Small intestine (tissue), 16 donors: ENCODE measurements at places on chromosomes 13 and 19.
A peak's percentile ranks its signal among the peaks of the same experiment; 100 is the strongest.

- no peaks in the 10 kb centered on the region for H3K36me3 ChIP-seq
- no peak for DNase-seq
- no peak overlapping the region for H3K27ac ChIP-seq
- no peaks in the 10 kb centered on the region for H3K4me1 ChIP-seq
Measured at GRCh38 chr13:59679254-59679653, 484.5 kb downstream of the DIAPH3 start.

GRCh38 chr19:44666852-44667556, 4.3 kb upstream of the CEACAM19 start:
- peaks cover 4% of the 10 kb centered on the region for H3K36me3 ChIP-seq
- no peak for DNase-seq
- H3K27ac ChIP-seq: no peak overlapping the region
- H3K4me3 ChIP-seq: no peak overlapping the region
- no peaks in the 10 kb centered on the region for H3K27me3 ChIP-seq

DNA sequence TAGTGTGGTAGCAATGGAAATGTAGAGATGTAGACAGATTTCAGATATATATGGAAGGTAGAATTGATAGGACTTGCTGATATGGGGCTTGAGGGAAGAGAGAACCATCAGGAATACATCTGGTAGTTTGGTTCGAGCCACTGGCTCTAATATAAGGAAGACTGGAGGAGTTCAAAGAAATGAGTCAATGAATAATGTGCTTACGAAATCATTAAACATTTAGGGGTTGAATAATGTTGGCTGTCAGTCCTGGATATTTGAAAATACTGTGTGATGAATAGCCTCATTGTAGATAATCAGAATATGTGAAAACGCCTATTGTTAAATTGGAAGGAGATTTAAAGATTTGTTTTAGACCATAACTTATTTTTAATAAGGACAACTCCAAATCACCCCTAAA, 21.6 kb downstream of the SGCG start:
- no peak overlapping the region for H3K4me3 ChIP-seq
- no peaks in the 10 kb centered on the region for H3K4me1 ChIP-seq
- H3K27ac ChIP-seq: no peak overlapping the region
- H3K36me3 ChIP-seq: no peaks in the 10 kb centered on the region
- H3K27me3 ChIP-seq: no peaks in the 10 kb centered on the region
- no peak for DNase-seq

DNA sequence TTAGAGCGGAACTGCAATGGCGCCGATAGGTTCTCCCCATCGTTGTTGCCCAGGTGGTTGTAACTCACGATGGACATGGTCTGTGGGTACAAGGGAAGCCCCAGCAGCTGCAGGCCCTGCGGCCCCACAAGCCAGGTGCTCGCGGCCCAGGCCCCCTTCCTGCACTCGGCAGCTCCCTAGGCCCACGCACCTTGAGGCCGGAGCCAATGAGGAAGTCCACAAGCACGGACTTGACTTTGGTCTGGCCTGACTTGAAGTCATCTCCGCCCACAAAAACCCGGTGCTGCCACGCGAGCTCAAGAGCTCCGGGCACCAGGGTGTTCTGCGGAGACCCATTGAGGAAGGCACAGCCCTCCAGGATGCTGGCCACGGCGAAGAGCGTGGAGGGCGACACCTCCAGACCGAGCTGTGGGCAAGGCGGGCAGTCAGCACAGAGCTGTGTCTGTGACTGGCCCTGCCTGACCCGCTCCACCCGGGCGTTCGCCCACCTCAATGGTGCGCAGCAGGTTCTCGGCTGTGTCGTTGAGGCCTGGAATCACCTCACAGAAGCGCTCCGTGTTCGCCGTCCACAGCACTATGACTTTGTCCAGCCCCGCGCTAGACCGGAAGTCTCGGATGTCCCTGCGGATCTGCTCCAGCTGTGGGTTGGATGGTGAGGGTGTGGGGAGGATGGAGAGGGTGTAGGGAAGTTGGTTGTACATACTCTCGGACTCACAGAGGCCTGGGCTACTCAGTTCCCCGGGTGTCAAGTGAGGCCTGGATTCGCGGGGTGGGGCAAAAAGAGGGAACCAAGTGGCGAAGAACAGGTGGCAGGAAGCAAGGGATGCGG, 1.9 kb downstream of the ISYNA1 start:
- H3K4me1 ChIP-seq: no peaks in the 10 kb centered on the region
- DNase-seq: no peak
- no peaks in the 10 kb centered on the region for H3K27me3 ChIP-seq
- H3K36me3 ChIP-seq: no peaks in the 10 kb centered on the region
- peak overlapping the region; percentile 36 for H3K27ac ChIP-seq
- no peak overlapping the region for H3K4me3 ChIP-seq

GRCh38 chr13:108448891-108449290, 179.4 kb downstream of the TNFSF13B start:
- H3K4me3 ChIP-seq: no peak overlapping the region
- no peaks in the 10 kb centered on the region for H3K4me1 ChIP-seq
- H3K27ac ChIP-seq: no peak overlapping the region
- H3K27me3 ChIP-seq: no peaks in the 10 kb centered on the region

DNA sequence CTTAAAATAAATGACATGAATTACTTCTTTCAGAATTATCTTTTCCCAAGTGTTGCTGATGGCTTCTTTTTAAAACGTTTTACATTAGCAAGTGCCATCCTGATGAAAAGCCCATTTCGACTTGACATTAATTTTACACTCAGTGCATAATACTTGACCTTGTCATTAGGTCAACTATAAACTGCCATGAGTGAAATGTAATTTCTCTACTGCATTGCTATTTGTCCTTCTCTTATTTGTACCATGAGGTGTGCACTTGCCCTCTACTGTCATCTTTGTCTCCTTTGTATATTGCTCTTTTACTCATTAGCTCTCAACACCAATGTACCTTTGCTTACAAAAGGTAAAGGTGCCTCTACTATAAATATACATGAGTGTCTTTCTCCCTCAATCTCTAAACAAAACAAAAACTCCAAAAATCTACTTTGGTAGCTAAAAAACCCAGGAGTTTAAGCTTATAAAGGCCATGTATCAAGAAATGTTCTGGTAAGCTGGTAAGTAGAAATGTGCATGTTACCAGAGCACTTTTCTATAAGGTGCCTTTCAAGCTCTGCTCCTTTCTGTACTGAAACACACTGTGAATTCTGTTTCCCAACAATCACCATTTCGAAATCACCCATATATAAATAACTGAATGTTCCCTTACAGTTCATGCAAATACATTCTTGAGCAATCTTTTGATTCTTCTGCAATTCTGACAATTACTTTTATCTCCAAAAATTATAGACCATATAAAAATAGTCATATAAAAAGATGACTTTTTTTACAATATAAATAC, 351.4 kb downstream of the SLITRK5 start:
- H3K36me3 ChIP-seq: no peaks in the 10 kb centered on the region
- H3K27ac ChIP-seq: no peak overlapping the region
- no peaks in the 10 kb centered on the region for H3K4me1 ChIP-seq
- DNase-seq: no peak

DNA sequence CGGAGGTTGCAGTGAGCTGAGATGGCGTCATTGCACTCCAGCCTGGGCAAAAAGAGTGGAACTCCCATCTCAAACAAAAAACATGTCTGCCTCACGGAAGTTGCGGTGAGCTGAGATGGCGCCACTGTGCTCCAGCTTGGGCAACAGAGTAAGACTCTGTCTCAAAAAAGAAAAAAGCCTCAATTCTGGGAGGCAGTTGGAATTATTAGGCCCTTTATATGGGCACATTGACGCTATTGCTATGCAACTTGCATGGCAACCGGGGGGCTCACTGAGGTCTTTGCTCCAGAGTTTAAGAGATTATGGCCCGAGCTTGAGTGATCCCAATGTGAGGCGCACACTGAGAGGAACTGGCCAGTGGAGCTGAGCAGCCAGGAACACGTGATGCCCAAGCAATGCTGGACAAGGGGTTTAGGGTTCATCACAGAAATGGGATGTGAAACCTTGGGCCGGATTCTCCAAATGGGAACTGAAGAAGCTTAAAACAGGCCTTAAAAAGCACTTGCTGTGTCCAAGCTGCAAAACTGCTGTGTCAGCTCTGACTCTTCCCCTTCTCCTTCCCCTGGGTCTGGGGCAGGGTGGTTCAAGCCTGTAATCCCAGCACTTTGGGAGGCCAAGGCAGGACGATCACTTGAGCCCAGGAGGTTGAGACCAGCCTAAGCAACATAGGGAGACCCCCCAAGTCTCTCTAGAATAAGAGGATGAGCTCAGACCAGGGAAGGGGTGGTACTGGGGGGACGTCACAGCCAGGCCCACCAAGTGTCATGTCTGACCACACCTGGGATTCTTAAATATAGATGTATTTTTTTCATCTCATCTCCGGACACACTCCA, 2.5 kb downstream of the FTL start:
- peaks cover 23% of the 10 kb centered on the region for H3K4me1 ChIP-seq
- DNase-seq: peak; percentile 80
- no peaks in the 10 kb centered on the region for H3K27me3 ChIP-seq
- peak overlapping the region; percentile 39 for H3K27ac ChIP-seq

- H3K27ac ChIP-seq: no peak overlapping the region
- H3K4me3 ChIP-seq: no peak overlapping the region
- H3K36me3 ChIP-seq: no peaks in the 10 kb centered on the region
- H3K4me1 ChIP-seq: no peaks in the 10 kb centered on the region
- DNase-seq: no peak
- H3K27me3 ChIP-seq: no peaks in the 10 kb centered on the region
Measured at GRCh38 chr13:30821421-30821820, 84.7 kb upstream of the MEDAG start.

- H3K27me3 ChIP-seq: no peaks in the 10 kb centered on the region
- H3K36me3 ChIP-seq: no peaks in the 10 kb centered on the region
- H3K4me3 ChIP-seq: no peak overlapping the region
- no peak for DNase-seq
- no peaks in the 10 kb centered on the region for H3K4me1 ChIP-seq
Measured at GRCh38 chr13:67146523-67147130, 83.5 kb downstream of the PCDH9 start.

DNA sequence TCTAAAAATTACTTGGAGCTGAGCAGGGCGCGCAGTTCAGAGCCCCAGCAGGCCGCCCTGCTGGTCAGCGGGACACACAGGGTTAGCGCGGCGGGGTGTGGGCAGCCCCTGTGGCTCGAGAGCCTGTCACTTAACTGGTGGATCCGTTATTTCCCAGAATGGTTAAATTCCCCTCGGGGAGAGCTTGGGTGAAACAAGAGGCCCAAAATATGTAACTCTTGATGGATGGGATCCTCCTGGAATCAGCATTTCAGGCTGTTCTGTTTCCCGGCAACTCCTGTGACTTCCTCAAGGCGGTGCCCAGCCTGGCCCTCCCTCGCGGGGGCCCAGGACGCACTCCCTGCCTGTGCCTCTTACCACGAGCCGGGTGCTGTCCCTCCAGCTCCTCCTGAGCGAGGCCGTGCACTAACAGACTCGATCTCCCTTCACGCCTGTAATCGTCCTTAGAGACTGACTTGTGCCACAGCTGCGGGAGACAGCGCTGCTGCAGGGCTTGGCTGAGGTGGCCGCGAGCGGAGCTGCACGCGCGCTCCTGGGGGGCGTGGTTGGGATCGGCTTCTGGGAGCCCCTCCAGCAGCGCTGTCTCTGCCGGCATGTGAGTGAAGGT, 9.7 kb downstream of the PTBP1 start:
- no peak overlapping the region for H3K27ac ChIP-seq
- H3K36me3 ChIP-seq: peaks cover 47% of the 10 kb centered on the region
- H3K4me3 ChIP-seq: no peak overlapping the region
- H3K27me3 ChIP-seq: no peaks in the 10 kb centered on the region
- peaks cover 13% of the 10 kb centered on the region for H3K4me1 ChIP-seq

- H3K27me3 ChIP-seq: no peaks in the 10 kb centered on the region
- H3K27ac ChIP-seq: no peak overlapping the region
- no peak overlapping the region for H3K4me3 ChIP-seq
- no peaks in the 10 kb centered on the region for H3K4me1 ChIP-seq
- DNase-seq: no peak
Measured at GRCh38 chr13:39363382-39363772, 239.6 kb downstream of the LHFPL6 start.

- H3K27me3 ChIP-seq: no peaks in the 10 kb centered on the region
- no peak overlapping the region for H3K4me3 ChIP-seq
- H3K4me1 ChIP-seq: peaks cover 14% of the 10 kb centered on the region
- DNase-seq: no peak
- H3K36me3 ChIP-seq: peaks cover 38% of the 10 kb centered on the region
Measured at GRCh38 chr19:1302533-1303239, 17.0 kb downstream of the EFNA2 start.

- H3K27ac ChIP-seq: peak overlapping the region; percentile 28
- no peaks in the 10 kb centered on the region for H3K27me3 ChIP-seq
- peak; percentile 48 for DNase-seq
- no peaks in the 10 kb centered on the region for H3K4me1 ChIP-seq
- H3K4me3 ChIP-seq: no peak overlapping the region
Measured at GRCh38 chr19:44875666-44876451, 15.2 kb upstream of the TOMM40 start.

GRCh38 chr19:41860419-41861115, 512 bp downstream of the RPS19 start:
- H3K27ac ChIP-seq: peak overlapping the region; percentile 36
- H3K36me3 ChIP-seq: peaks cover 13% of the 10 kb centered on the region
- peak; percentile 48 for DNase-seq
- no peaks in the 10 kb centered on the region for H3K27me3 ChIP-seq
- peak overlapping the region; percentile 80 for H3K4me3 ChIP-seq

DNA sequence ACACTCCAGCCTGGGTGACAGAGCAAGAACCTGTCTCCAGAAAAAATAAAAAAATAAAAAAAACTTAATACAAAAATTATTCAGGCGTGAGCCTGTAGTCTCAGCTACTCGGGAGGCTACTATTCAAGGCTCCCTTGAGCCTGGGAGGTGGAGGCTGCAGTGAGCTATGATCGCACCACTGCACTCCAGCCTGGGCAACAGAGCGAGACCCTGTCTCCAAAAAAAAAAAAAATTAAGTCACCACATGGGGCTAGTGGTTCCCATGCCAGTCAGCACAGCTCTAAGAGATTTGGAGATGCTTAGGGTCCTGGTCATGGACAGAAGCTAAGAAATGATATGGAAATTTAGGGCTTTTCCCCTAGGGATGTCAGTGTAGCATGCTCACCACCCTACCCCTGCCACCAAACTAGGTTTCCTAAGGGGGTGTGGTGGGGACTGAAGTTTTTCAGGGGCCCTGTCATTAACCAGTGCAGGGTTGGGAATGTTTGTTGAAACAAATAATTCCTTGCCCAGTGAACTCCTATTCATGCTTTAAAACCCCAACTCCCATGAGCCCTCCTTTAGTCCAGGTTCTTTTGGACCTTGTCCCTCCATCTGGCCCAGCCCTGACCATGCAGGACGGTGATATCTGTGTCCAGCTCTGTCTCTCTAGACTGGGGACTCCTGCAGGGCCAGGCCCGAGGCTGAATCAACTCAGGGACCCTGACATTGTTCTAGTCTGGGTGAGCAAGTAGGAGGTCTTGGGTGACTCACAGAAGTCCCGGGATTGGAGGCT, 1.8 kb downstream of the FCHO1 start:
- H3K4me1 ChIP-seq: no peaks in the 10 kb centered on the region
- H3K27ac ChIP-seq: no peak overlapping the region
